ENCODE measurements at places on chromosomes 11 and 22.

GRCh38 chr11:79100093-79100910 lies 340.5 kb downstream of the TENM4 start:
- DNase-seq, result no peak

GRCh38 chr22:32576553-32577253 lies 102.1 kb downstream of the FBXO7 start:
- no peak for DNase-seq

- DNase-seq, result peak; percentile 80
Observed at GRCh38 chr11:73661035-73661628, 14.8 kb downstream of the PLEKHB1 start.

- DNase-seq, result no peak
Observed at GRCh38 chr11:132802947-132803346, 729.4 kb downstream of the OPCML start.

DNA sequence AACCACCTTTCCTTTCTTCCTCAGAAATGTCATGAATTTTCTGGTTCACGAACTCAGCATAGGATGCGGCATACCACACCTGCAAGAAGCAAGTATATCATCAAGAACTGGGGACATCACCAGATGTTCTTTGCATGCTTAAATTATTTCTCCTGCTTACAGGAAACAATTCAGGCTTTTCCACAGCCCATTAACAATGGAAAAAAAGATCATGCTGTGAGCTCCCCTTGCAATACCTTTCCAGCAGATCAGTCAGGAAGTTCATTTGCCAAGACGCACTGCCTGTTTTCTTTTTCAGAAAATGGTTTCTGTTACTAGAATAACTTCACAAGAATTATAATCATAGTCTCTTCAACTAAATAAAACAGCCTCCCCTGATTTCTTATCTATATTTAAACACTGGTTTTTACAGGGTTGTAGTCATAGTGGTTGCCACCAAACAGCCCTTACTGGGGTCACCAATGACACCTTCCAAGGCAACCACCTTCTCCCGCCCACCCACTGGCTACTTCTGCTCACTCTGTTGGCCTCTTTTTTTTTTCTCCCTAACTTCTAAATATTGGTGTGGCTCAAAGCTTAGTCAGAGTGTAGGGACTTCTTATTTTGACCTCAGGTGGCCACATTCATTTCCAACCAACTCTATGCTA lies 42.3 kb upstream of the NFRKB start:
- no peak for DNase-seq

DNA sequence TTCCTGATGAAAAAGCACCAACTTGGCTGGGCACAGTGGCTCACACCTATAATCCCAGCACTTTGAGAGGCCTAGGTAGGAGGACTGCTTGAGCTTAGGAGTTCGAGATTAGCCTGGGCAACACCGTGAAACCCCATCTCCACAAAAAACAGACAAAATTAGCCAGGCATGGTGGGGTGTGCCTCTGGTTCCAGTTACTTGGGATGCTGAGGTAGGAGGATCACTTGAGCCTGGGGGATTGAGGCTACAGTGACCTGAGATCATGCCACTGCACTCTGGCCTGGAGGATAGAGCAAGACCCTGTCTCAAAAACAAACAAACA lies 3.0 kb downstream of the HPS4 start:
- DNase-seq, result no peak

DNA sequence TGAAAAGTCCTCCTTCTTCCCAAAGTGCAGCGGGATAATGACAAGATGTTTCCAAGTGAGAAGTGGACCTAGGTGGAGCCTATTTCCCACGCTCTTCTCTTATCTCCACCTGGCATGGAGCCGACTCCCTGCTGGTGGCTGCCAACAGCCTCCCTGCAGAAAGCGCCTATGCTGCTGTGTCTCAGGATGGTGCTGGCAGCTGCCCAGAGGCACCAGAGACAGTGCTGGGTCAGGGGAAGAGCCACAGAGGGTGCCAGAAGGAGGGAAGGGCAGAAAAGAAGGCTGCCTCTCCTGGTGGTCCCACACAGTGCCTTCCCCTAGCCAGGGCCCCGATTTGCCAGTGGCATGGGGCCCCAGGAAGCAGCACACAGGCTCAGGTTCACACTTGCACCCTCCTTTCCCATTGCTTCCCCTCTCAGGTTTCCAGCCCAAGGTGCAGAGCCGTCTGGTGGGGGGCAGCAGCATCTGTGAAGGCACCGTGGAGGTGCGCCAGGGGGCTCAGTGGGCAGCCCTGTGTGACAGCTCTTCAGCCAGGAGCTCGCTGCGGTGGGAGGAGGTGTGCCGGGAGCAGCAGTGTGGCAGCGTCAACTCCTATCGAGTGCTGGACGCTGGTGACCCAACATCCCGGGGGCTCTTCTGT lies 19.0 kb downstream of the CD5 start:
- DNase-seq, result no peak

- DNase-seq, result no peak
Observed at GRCh38 chr11:126502982-126503381, 147.5 kb downstream of the ST3GAL4 start.

DNA sequence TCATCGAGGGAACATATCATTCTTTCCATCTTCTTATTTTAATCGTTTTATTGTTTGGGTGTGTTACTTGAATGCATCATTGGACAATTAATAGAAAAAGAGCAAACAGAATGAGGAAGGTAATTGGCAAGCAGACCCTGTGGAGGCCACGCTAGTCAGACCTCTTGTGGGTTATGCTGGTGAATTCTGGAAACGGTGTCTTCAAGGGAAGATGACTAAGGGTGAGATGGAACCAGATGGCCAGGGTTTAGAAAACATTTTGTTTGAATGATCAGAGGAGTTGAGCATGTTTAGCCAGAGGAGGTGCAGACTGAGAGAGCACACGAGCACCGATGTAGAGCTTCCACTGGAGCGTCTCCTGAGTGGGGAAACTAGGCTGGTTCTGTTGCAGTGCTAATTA lies 8.5 kb downstream of the ST14 start:
- DNase-seq, result no peak

- DNase-seq, result no peak
Observed at GRCh38 chr11:34647131-34647530, 26.2 kb downstream of the EHF start.

GRCh38 chr22:28442711-28443525 lies 236.7 kb downstream of the TTC28 start:
- DNase-seq, result no peak

- DNase-seq, result no peak
Observed at GRCh38 chr11:130141561-130142341, 17.8 kb upstream of the ST14 start.

GRCh38 chr11:65182258-65183170 lies 786 bp downstream of the CAPN1 start:
- no peak for DNase-seq

DNA sequence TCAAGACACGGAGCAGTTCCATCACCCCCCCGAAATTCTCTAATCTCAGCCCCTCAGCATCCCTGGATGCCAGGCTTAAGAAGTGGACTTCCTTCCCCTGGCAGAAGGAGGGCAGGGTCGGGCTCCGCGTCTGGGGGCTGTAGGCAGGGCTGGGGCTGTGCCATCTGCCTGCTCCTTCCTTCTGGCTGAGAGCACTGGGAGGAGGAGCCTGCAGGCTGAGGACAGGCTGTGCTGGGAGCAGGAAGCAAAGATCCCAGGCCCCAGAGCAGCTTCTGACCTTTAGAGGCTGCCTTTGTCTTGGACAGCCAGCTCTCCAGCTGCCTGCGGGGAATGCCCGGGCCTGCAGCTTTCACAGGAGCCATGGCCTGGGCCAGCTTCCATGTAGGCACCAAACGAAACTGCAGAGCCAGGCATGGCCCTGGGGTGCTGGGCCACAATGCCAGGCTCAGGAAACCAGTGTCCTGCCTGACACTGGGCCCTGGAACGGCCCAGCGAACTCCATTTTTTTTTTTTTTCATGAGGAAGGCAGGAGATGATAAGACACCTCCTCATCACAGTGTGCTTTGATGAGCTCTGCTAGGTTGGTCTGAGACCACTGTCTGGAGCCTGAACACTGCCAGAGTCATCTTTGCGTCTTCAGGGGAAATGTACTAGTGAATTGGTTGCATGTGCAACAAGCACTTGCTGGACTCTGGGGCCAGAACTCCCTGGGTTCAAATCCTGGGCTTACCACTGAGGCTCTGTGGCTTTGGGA lies 67.9 kb downstream of the MCM5 start:
- no peak for DNase-seq

- DNase-seq, result no peak
Observed at GRCh38 chr11:58731819-58732218, at the start of gene GLYAT. Gene GLYAT (minus strand): TSS chr11:58731943. CDS start chr11:58724496, 7,447 bp downstream.

GRCh38 chr11:64898541-64898940 lies 18.5 kb downstream of the ATG2A start:
- no peak for DNase-seq

DNA sequence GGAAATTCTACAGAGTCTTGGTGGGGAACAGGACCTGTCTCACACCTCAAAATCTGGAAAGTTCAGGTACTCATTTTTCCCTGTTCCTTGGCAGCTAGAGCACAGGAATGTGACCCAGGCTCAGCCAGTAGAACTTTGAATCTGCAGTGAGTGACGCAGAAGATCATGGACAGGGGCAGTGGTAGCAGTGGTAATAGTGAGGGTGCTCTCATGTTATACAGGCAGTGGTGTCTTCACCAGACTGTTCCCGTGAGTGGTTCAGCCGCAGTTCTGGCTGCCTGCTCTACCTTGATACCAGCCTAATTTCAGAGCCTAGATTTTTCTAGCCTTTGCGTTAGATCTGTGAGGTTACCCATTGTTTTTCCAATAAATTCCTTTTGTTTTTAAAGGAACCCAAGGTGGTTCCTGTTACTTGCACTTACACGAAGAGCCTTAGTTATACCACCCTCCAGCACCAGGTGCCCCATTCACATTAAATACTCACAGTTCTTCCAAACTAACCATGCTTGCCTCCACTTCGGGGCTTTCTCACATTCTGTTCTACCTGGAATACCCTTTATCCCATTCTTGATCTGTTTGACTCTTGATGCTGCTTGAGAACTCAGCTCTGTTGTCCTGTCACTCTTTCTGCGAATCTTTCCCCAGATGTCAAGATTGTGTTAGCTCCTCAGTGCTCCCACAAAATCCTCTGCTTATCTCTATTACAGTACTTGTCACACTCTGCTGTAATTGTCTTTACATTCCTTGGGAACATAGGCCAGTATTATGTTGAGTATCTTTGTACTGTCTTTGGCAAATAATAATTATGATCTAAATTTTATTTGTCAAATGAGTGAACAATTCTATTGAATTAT lies 47.8 kb downstream of the SWAP70 start:
- no peak for DNase-seq

DNA sequence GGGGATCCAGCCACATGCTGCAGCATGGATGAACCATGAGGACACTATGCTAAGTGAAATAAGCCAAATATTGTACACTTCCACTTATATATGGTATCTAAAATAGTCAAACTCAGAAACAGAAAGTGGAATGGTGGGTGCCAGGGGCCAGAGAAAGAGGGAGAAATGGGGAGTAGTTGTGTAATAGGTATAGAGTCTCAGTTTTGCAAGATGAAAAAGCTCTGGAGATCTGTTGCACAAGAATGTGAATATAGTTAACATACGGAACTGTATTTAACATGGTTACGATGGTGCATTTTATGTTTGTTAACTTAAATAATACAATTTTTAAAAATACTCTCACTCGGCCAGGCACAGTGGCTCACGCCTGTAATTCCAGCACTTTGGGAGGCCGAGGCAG lies 21.2 kb downstream of the GDPD5 start:
- DNase-seq, result no peak

GRCh38 chr11:19060629-19061028 lies at the start of gene MRGPRX2:
Gene MRGPRX2 (minus strand): TSS chr11:19060717. CDS start chr11:19056402, 4,315 bp downstream.
- no peak for DNase-seq

GRCh38 chr11:29024386-29024785 lies 916.2 kb downstream of the METTL15 start:
- DNase-seq, result no peak

GRCh38 chr11:12469451-12469850 lies 92.1 kb downstream of the PARVA start:
- no peak for DNase-seq

DNA sequence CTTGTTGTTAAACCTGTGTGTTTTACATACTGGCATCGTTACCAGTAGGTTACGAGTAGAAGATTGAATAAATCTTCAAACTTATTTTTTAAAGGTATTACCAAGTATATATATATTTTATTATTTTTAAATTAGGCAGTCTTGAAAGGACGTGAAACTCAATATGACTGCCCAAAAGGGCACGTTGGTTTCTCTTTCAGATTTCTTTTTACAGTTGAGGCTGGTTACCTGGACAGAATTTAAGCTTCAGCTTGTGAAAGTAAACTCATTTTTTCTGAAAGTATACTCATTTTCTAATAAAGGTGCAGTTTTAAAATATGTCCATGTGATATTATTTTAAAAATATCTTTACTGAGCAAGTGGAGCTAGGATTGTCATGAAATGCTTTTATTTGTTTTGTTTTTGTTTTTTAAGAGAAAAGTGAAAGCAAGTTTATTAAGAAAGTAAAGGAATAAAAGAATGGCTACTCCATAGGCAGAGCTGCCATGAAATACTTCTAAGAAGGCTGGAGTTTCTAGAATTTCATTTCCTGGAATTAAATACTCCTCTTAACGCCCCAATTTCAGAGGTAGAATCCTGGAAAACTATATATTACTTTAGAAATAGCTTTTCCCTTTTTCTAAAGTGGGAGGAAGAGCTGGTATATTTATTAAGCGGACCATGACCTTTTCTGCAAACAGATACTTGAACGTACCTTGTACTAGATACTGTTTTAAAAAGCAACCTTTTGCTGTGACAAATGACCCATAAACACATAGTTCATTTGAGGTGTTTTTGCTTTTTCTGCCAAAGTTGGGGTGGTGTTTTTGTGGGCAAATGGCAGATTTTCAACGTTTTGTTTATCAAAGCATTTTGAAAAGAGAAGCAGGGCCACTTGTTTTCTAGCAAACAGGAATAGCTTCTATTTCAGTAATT lies 1.9 kb downstream of the FBXO7 start:
- DNase-seq, result no peak

- no peak for DNase-seq
Observed at GRCh38 chr11:95143106-95143681, 53.5 kb downstream of the ENDOD1 start.

GRCh38 chr11:8739309-8739793 lies 56.8 kb downstream of the RPL27A start:
- no peak for DNase-seq

DNA sequence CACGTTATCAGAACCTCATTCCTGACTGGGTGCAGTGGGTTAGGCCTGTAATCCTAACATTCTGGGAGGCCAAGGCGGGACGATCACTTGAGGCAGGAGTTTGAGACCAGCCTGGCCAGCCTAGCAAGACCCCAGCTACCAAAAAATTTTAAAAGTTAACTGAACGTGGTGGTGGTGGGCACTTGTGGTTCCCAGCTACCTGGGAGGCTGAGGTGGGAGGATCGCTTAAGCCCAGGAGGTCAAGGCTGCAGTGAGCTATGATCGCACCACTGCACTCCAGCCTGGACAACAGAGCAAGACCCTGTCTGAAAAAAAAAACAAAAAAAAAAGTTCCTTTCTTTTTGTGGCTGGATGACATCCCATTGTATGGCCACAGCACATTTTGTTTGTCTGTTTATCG lies 67.7 kb upstream of the PPP6R3 start:
- DNase-seq, result no peak

DNA sequence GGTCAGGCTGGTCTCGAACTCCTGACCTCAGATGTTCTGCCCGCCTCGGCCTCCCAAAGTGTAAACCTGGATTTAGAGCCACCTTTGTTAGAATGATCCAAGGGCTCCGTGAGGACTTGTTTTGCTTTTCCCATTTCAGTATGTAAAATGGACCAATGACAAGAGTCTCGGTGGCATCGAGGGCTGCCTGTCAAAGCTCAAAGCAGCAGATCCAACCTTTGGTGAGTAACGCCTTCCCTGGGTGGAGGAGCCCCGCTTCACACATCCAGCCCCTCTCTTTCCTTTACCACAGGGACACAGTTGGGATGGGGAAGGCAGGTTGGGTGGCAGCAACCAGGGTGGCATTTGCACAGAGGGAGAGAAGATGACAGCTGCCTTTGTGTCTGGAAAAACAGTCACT lies 4.4 kb downstream of the TTC38 start:
- DNase-seq, result no peak
